ENCODE measurements at places on chromosomes 4 and X.
A peak's percentile ranks its signal among the peaks of the same experiment; 100 is the strongest.

DNA sequence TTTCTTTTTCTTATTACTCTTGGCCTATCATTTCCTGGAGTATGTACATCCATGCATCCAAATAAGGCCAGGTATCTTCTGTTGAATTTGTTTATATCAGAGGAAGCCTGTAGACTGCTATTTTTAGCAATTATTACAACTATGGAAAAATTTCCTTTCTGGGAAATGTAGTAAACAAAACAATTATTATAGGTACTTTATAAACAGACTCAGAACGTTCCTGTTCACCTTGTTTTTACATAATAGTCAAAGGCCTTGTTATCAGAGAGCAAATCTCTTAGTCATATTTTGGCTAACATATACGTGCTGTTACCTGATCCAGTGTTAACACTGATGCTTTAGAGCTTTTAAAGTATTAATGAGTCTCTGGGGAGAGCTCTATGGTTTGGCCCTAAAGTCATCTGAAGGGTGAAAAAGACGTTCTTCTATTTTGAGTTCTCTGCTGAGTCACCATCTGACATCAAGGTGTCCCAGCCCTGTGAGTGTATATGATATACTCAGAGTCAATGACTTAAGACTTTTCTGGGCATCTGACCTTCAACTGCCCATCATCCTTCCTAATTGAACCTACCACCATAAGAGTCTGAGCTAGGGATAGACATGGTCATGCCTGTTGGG lies 7.3 kb downstream of the SPARCL1 start:
- peaks cover 52% of the 10 kb centered on the region for H3K4me1 ChIP-seq
- peaks cover 12% of the 10 kb centered on the region for H3K36me3 ChIP-seq
- no peak overlapping the region for H3K4me3 ChIP-seq
- no peak overlapping the region for H3K27ac ChIP-seq
- H3K27me3 ChIP-seq: no peaks in the 10 kb centered on the region

DNA sequence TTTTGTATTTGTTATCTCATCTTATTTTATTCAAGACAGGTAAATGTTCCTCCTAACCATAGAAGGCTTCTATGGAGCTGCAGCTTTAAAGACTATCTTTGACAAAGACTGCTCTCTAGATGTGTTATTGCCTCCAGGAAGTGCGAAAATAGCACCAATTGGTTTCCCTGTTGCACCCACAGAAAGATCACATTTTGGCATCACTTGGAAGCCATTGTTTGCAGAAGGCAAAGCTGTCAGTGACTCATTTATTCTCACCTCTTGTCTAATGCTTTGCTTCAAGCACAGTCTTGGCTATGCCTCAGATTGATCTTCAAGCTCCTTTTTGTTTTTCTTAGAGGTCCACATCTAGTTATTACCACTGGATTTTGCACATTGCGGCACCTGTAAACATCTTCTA lies 150.3 kb downstream of the PCDH7 start:
- no peak overlapping the region for H3K27ac ChIP-seq
- no peak overlapping the region for H3K4me3 ChIP-seq
- H3K27me3 ChIP-seq: no peaks in the 10 kb centered on the region
- no peak for DNase-seq

DNA sequence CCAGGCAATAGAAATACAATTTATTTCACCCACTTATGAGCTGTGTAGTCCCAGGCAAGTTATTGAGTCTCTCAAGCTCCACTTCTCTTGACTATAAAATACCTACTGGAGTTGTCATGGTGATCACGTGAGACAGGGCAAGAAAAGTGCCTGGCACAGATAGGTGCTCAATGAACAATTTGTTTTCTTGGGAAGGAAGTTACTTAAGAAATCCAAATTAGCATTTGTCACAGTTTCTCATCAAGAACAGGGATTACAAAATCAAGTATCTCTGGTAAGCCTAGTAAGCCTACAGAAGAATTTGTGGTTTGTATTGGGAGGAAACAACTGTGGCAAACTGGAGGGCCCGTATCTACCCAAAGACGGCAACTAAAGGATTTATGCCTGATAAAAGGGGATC lies 37.5 kb upstream of the RASGEF1B start:
- DNase-seq: no peak
- H3K4me1 ChIP-seq: peaks cover 24% of the 10 kb centered on the region
- H3K4me3 ChIP-seq: no peak overlapping the region

DNA sequence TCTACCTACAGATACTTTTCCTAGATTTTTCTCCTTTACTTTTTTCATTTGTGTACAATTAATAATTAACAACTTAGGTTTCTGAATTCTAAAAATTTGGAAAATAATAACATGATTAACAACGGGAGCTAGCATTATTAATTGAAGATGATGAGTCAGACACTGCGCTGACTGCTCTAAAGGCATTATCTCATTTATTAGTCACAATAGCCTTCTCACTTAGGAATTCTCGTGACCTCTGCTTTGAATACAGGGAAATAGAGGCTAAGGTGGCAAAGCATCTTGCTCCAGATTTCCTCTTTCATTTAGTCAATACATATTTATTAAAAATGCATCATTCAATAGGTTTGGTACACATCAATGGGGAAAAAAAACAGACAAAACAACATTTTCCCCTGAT lies 441.3 kb downstream of the PCDH18 start:
- H3K27ac ChIP-seq: no peak overlapping the region
- no peaks in the 10 kb centered on the region for H3K36me3 ChIP-seq
- no peak for DNase-seq
- H3K4me1 ChIP-seq: no peaks in the 10 kb centered on the region
- no peaks in the 10 kb centered on the region for H3K27me3 ChIP-seq

- H3K4me1 ChIP-seq: no peaks in the 10 kb centered on the region
- no peak overlapping the region for H3K4me3 ChIP-seq
- no peak overlapping the region for H3K27ac ChIP-seq
- H3K27me3 ChIP-seq: peaks cover 27% of the 10 kb centered on the region
- no peak for DNase-seq
- no peaks in the 10 kb centered on the region for H3K36me3 ChIP-seq
These were observed 49.6 kb downstream of the SLC2A9 start for GRCh38 chr4:9971711-9972110.

DNA sequence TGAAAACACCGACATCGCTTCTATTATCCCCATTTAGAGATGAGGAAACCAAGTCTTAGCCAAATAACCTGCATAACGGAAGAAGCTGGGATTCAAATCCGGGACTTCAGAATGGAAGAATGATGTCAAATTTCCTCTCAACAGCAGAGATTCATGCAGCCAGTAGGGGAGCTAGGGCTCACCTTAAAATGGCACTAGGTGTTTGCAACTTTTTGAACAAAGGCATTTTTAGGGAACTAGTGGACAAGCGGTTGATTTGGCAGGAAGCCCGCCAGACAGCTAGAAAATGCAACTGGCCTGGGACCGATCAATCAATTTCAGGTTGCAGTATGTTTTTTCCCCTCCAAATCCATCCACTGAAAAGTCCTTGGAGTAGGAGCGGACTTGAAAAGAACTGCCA lies 224.2 kb downstream of the PTTG2 start:
- peaks cover 11% of the 10 kb centered on the region for H3K36me3 ChIP-seq
- no peaks in the 10 kb centered on the region for H3K27me3 ChIP-seq
- no peak overlapping the region for H3K4me3 ChIP-seq
- peaks cover 47% of the 10 kb centered on the region for H3K4me1 ChIP-seq

DNA sequence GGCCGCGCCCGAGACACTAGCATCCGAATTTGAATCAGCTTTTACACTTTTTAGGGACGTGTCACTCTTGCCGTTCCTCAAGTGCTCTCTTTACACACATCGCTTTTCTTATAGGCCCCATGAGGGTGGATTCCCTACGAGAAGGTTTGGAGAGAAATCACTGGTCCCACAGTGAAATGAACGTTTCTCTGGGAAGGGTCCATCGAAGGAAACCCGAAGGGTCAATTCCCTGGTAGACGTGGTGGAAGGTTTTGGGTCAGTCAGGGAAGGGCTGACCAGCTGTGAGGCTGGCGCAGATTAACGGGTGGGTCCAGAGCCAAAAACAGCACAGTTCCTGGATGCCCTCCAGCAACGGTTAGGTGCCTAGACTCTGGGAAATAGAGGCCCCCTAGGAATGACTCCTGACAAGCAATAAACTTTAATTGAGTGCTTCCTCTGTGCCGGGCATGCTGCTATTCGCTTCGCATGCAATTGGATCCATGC lies 35.9 kb downstream of the ETDC start:
- peak overlapping the region; percentile 87 for H3K27ac ChIP-seq
- H3K27me3 ChIP-seq: no peaks in the 10 kb centered on the region
- H3K4me1 ChIP-seq: peaks cover 39% of the 10 kb centered on the region
- peaks cover 9% of the 10 kb centered on the region for H3K36me3 ChIP-seq
- H3K4me3 ChIP-seq: peak overlapping the region; percentile 91

- peaks cover 6% of the 10 kb centered on the region for H3K36me3 ChIP-seq
- no peak for DNase-seq
- H3K4me3 ChIP-seq: no peak overlapping the region
- H3K27ac ChIP-seq: no peak overlapping the region
These were observed 28.3 kb downstream of the ENOPH1 start for GRCh38 chr4:82458729-82459128.
